Activated T-helper 17 cell treated with anti-CD3 and anti-CD28 coated beads, Interleukin-2, amount 50 U/mL, for 72 hours (primary cell): ENCODE measurements at places on chromosomes 16 and 17.

DNA sequence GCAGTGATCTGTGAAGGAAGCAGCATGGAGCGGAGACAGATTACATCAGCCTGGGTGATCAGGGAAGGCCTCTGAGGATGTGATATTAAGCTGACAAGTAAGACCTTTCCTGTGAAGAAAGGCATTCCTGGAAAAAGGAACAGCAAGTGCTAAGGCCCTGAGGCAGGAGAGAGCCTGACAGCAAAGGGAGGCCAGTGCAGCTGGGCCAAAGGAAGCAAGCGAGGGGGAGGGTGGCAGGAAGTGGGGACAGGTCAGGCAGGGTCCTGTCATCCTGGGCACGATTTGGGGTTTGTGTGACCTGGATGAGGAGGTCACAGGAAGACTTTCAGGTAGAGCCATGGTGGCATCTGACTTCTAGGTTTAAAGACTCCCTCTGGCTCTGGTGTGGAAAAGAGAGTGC is 12.3 kb downstream of the CPNE2 start:
- peak; percentile 70 for ATAC-seq

DNA sequence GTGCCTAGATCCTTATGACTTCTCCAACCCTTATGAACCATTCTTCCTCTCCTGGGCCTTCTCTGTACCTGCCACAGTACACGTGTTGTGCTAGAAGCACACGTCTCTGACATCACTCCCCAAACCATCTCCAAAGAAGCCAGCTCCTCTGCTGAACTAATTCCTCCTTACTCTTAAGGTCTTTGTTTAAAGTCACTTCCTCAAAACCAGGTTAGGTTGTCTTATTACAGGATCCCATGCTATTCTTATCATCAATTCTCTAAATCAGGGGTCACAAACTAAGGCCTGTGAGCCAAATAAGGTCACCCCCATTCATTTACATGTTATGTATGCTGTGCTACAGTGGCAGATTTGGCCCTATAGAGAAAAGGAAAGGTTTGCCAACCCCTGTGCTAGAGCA is 4.0 kb downstream of the SUPT6H start:
- ATAC-seq: no peak

GRCh38 chr17:74569020-74570003 is 2.0 kb upstream of the CD300H start:
- peak; percentile 85 for ATAC-seq

GRCh38 chr16:24854607-24855171 is 8.9 kb downstream of the SLC5A11 start:
- no peak for ATAC-seq

DNA sequence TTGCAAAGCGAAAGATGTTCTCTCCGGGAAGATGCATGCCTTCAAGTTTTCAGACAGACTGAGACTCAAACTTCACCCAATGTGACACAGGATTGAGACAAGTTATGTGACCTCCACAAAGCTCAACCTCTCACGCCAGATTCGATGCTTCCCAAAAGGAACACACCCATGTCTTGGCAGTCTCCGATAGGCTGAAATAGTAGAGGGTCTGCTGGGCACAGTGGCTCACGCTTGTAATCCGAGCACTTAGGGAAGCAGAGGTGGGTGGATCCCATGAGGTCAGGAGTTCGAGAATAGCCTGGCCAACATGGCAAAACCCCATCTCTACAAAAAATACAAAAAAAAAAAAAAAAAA is 22.1 kb downstream of the ZFHX3 start:
- no peak for ATAC-seq
